T follicular helper cell (primary cell): ENCODE measurements at places on chromosomes 3 and 15.

DNA sequence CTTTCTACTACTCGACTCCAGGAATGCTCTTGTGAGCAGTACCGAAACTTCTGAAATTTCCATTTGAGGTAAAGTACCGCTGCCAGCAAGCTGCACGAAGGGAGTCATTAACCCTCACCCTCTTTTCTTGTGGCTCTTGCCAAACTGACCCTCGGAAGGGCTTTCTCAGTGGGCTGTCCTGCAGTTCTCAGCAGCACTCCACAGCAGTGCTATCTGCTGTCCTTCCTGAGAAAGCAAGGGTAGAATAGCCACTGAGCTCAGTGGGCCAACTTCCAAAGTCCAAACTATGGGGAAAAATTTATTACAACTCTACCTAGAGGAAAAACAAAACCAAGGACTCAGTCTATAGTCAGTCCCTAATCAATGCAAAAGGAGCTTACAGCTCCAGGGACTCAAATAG is 38.5 kb upstream of the COL8A1 start:
- no peak for DNase-seq

DNA sequence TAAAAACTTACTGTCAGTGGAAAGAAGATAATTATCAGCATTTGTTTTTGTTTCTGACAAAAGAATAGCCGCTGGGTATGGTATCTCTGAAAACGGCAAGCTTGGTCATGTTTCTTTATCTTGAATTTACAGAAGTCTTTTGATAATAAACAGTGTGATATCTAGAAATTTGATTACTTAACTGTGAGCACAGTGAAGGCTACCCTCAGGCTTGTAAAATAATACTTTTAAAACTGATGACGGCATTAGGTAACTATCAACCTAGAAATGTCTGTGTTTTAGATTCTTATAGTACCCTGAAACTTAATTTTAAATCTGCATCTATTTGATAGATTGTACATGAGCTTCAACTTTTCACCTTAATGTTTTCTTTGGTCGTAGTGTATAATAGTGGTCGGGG is 43.4 kb downstream of the NSUN3 start:
- no peak for DNase-seq

DNA sequence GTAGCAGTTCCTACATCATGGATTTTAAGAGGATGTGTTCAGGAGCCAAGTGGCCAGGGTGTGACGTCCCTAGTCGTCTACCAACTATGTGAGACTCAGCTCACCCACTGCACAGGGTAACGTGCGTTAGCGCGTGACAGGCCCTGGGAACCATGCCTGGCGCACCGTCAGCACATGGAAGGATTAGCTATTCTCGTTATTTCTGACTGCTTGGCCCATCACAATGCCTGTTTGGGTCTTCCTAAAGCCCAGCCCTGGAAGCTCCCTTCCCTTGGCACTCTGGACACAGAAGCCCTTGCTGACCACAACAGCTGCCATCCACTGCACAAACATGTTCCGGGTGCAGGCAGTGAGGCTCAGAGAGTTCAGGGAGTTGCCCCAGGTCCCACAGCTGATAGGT is 91.0 kb upstream of the RPL32 start:
- DNase-seq = no peak

DNA sequence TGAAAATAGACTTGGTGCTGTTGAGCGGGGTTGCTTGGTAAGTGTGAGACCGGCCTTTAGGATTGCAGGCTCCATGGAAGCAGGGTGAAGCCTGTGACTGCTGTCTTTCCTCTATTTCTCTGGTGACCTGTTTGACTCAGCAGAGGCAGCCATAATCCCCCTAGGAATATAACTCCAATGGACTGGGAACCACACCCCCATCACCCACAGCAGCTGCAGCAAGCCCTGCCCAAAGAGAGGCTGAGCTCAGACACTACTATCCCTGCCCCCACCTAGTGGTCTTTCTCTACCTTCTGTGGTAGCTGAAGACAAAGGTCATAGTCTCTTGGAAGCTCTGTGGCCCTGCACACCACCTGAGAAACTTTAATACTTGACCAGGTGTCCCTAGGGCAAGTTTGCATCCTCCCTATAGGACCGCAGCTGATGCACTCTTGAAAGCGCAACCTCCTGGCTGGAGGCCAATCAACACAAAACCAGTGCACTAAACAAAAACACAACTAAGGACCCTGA is 133.6 kb upstream of the MRPL3 start:
- DNase-seq = no peak

DNA sequence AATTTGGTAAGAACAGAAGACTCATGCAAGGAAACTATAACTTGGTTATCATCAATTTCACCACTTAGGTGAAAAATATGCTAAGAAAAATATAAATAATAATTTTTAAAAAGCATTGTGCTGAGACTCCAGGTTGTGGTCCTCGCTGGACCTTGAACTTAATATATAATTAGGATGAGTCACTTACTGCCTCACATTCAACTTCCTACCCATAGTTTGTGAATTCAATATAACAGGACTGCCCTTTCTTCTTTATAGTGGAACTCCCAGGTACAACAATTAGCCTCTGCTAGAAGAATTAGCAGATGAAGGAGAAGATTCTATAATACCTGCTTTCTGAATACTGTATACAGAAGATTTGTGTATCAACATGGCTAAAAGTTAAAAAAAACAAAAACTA is 149.1 kb upstream of the SPRED1 start:
- DNase-seq = no peak

GRCh38 chr3:154193000-154193615 is 71.9 kb downstream of the ARHGEF26 start:
- DNase-seq = no peak

GRCh38 chr3:101868534-101869464 is 19.5 kb downstream of the NFKBIZ start:
- no peak for DNase-seq

DNA sequence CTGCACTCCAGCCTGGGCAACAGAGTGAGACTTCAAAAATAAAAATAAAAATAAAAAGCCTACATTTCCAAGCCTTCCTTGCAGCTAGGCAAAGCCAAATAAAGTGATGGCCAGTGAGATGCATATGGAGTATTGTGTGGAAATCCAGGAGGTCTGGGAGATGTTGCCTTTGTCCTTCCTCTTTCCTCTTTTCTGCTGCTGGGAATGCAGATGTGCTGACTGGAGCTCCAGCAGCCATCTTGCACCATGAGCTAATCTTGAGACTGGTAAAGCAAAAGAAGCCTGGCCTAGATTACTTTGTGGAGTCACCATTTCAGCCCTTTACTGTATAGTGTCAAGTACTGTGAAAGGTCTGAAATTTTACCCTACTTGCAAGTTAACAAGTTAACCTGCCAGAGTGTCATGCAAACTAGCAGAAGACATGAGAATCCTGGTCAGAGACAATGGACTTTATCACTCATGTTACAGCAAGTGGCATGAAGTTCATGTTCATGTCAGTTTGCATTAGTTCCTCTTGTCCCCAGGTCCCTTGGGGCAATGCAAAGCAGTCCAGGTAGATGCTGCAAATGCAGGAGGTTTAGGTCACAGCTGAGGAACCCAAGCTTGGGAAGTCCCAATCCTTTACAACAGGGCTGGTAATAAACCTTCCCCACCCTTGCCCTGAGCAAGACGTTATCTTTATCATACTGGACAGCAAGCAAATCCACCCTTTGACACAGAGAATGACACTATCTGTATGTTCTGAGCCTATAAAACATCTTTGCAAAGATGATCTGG is 103.1 kb downstream of the TLE3 start:
- DNase-seq = no peak

- no peak for DNase-seq
Measured at GRCh38 chr3:79329154-79329553, 438.6 kb downstream of the ROBO1 start.

DNA sequence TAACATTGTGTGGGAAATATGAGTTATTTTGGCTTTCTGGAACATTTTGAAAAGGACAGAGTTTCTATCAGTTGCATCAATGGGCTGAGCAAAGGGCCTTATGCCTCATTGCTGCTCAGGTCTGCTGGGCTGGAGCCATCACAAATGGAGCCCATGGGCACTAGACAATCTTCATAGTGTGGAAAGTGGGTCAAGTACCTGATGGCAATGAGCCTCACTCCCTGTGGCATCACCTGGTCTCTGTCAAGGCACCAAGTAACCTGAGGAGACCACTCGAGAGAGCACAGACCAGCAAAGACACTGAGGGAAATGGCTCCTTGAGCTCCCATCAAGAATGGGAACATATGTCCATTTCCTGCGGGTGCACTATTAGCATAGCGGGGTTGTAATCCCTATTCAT is 96.7 kb upstream of the PPP2R3A start:
- no peak for DNase-seq

DNA sequence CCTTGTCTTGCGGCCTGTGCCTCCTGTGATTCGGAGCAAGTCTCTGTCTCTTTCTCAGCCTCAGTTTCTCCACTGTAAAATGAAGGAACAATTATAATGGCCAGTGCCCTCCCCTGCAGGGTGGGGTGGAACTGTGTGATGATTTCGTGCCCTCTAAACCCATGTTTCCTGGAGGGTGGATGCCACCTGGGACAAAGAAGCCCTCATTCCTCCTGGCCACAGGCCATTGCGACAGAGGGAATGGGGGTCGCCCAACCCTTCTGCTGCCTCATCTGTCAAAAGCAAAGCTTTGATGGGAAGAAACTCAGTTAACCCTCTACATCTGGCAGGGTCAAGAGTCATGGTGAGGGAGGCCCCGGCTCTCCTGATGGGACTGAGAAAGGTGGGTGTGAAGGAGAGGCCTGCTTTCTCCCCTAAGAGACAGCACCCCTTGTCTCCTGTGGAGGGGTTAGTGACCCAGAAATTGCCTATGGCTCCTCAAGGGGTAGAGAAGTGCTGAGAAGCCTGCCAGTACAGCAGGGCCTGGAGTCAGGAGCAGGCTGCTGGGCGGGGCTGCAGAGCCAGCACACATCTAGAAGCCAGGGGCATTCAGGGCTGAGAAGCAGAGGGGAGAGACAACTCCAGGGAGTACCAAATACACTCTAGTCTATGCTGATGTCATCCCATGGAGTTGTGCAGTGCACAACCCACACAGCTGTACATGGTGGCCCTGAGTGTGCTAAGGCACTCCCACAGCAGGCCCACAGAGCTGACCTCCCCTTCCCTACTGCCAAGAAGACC is 61.0 kb downstream of the PLXNA1 start:
- no peak for DNase-seq

DNA sequence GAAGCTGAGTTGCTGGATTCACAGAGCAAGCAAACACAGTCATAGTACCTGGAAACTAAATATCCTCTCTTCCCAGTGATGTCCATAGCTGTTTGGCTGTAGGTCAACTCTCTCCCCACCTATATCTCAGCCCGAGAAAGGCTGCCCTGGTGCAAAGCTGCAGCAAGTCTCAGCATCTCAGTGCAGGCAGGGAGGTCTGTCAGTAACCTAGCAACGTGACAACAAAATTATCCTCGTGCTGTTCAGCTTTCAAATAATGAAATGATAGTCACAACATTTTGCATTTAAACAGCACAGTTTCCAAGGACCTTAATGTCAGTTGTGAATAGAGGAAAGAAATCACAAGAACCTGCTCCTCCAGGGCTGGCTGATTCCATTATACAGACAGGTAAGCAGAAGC is 83.6 kb downstream of the CHST2 start:
- DNase-seq = no peak

GRCh38 chr3:128453501-128454309 is 13.0 kb downstream of the DNAJB8 start:
- DNase-seq = no peak

GRCh38 chr3:177338697-177339219 is 141.5 kb upstream of the TBL1XR1 start:
- DNase-seq = no peak

- DNase-seq = no peak
Measured at GRCh38 chr15:99425657-99426301, 140.0 kb upstream of the MEF2A start.

GRCh38 chr3:178271740-178272387 is 264.4 kb upstream of the KCNMB2 start:
- no peak for DNase-seq

GRCh38 chr15:63050731-63051155 is 8.2 kb downstream of the TPM1 start:
- DNase-seq = no peak

- DNase-seq = no peak
Measured at GRCh38 chr15:52295421-52296001, at the start of gene MYO5C. MYO5C (minus strand) TSS chr15:52295804; CDS start chr15:52295636, 168 bp downstream.

DNA sequence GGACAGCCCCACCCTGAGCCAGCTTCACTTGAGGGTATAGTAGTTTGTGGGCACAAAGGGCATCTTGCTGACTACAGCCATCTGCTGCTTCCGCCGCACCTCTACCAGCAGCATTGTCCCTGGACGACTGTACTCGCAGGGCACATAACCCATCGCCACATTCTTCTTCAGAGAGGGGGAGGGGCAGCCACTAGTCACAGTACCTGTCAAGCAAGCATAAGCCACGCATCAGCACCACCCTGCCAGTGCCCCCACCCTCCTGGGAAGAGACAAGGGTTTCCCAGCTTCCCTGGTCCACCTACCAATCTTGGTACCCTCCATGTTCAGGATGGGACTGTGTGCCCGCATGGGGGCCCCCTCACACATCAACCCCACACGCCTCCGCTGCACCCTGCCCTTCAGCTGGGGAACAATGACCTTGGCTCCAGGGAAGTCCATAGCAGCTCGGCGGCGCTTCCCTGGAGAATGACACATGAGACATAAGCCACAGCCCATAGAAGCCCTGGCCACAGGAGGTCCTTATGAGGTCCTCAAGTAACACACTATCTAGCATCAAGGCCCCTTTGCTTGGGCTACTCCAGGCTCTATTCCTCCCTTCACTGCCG is 4.7 kb downstream of the AMT start:
- DNase-seq = no peak

- DNase-seq = no peak
Measured at GRCh38 chr3:72536206-72536877, 311.9 kb downstream of the SHQ1 start.

DNA sequence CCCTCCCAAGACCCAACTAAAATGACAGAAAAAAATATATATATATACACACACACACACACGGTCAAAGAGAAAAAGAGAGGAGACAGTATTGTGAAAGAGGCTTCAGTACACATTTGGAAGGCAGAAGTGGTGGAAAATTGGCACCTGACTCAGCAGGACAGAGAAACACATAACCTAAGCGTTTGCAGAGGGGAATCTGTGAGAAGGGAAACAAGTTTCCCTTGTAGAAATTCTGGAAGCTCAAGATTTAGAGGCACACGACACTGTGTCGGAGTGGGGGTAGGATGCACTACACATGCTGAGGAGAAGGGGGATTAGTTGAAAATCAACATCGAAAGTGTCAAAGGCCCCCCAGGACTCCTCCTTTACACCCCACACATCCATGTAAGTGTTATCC is 53.1 kb downstream of the PAK2 start:
- DNase-seq = no peak

GRCh38 chr3:25427942-25428788 is at the start of gene RARB:
RARB (plus strand) TSS chr3:25428263; CDS start chr3:25428732, 469 bp downstream.
- DNase-seq = no peak

GRCh38 chr3:67290438-67290837 is 292.3 kb downstream of the KBTBD8 start:
- DNase-seq = no peak
